KG1 (cell line): ENCODE measurements at places on chromosomes 3 and 15.

- no peak for DNase-seq
Measured at GRCh38 chr3:75042941-75043340, 428.5 kb upstream of the CNTN3 start.

DNA sequence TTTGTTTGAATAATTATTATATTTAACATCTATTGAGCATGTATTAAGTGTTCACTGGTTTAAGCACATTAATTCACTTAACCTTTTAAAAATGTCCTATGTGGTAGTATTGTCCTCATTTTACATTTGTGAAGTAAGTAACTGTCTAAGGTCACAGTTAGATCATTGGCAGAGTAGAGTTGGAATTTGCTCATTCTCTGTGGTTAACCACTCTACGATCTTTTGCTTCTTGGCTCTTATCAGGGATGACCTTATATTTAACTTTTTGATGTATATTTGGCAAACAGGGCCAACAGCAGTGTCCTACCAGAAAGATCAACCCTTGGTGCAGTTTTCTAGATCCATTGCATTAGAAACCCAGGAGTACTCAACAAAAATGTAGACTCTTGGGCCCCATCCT, 34.0 kb downstream of the PXK start:
- no peak for DNase-seq

- no peak for DNase-seq
Measured at GRCh38 chr3:13243586-13243985, 170.4 kb upstream of the IQSEC1 start.

DNA sequence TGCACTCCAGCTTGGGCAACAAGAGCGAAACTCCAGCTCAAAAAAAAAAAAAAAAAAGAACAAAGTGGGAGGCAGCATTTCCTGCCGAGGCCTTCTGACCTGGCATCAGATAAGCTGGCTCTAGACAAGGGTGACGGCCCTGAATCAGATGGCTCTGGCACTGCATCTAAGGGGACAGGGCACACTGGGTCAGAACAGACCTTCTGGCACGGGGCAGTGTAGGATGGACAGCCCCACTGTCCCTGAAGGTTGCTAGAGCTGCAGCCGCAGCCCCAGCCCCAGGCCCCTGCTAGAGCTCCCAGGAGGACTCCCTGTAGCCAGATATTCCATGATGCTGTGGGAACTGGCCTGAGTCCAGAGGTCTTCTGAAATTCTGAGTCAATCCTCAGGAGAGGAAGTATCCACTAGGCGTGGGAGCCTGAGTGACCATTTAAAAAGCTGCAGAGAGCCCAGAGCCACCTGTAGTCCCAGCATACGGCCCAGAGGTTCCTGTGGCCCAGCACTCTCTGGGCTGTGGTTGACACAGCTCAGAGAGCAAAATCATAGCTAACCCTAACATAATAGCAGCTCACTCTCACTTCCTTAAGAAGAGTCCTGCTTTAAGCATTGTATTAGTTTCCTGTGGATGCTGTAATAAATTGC, 69.2 kb upstream of the MFGE8 start:
- no peak for DNase-seq

DNA sequence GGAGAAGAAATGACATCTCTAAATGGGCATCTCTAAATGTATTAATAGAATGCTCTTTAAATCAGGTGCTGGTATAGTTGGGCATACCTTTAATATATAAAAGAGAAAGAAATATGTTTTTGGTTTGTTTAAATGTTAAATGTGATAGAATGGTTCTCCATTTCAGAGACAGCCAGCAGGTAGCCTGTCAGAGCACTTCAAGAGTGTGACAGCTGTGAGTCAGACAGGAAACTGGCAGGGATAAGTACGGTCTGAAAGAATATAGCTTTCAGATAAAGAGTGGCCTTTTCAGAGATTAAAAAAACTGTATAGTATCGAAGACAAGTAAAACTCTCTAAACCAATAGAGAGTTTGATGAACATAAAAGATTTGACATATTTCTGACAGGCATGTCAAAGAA, 654.1 kb downstream of the IGSF11 start:
- DNase-seq = no peak

DNA sequence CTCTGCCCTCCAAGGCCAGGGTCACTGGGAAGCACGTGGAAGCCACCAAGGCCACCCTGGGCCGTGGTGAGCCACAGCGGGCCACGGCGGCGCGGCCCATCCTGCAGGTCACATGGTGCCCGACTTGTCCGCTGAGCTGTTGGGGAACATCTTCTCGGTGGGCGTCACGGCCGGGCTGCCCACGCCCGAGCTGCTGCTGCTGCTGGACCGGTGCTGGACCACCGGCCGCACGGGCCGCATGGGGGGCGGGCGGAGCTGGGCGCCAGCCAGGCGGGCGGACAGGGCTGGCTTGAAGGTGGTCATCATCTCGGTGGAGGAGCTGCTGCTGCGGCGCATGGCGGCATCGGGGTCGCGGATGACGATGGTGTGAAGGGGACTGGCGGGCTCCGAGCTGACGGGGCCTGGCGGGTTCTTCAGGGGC, 22.1 kb upstream of the RAD18 start:
- DNase-seq = no peak

DNA sequence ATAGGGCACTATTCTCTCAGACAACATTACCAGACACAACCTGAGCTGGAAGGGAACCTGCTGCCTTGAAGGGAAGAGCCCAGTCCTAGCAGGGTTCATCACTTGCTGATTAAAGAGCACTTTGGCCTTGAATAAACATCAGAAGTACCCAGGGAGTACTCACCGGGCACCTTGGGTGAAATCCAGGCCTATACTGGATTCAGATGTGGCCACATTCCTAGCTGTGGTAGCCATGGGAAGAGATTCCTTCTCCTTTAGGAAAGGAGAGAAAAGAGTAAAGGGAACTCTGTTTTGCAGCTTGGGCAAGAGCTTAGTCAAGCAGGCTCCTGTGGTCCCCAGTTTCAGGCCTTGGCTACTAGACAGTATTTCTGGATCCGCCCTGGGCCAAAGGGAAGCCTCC, 195.0 kb downstream of the SPATA16 start:
- DNase-seq = no peak

DNA sequence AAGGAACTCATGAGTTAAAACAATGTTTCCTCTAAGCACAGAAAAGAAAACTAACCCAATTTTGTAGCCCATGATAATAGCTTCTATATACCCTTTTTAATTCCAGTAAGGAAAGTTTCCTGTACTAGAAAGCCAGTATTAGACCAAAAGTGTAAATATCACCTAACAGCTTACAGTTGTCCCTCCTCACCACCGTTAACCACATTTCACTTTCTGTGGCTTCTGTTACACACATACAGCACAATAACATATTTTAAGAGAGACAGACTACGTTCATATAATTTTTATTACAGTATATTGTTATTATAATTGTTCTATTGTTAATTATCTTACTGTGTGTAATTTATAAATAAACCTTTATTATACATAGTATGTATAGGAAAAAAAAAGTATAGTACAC, 74.1 kb downstream of the ZNF280D start:
- no peak for DNase-seq

DNA sequence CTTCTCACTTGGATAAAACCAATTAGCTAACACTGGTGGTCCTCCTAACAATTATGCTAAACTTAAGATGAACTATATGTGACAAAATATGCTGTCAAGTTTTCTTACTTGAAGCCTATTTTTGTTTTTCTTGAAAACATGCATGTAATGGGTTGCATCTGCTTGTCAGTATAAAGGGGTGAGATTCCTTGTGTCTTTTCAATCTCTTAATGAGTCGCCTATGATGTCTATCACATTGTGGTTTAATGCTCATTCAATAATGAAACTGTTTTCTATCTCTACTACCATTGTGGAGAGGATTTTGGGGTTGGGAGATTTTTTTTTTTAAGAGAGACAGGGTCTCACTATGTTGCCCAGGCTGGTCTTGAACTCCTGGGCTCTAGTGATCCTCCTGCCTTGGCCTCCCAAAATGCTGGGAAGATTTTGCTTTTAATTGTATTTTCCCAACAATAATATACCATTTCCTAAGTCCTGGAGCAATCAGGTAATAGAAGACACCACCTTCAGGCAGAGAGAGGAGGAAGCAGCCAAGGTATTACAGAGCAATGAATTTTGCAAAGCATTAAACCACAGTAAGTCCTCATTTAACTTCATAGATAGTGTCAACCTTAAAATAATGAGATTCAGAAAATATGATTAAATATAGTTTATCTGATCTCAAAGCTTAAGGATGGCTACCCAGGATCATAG, 17.4 kb upstream of the TRMT10C start:
- no peak for DNase-seq

DNA sequence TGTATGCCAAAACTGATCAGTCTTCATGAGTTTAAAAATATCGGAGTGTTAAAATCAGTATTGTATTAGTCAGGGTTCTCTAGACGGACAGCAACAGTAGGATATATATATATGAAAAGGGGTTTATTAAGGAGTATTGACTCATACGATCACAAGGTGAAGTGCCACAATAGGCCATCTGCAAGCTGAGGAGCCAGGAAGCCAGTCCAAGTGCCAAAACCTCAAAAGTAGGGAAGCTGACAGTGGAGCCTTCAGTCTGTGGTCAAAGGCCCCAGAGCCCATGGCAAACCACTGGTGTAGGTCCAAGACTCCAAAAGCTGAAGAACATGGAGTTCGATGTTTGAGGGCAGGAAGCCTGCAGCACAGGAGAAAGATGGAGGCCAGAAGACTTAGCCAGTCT, 391.0 kb upstream of the CADM2 start:
- DNase-seq = no peak

GRCh38 chr3:195226900-195227447, 44.0 kb downstream of the XXYLT1 start:
- DNase-seq = no peak

DNA sequence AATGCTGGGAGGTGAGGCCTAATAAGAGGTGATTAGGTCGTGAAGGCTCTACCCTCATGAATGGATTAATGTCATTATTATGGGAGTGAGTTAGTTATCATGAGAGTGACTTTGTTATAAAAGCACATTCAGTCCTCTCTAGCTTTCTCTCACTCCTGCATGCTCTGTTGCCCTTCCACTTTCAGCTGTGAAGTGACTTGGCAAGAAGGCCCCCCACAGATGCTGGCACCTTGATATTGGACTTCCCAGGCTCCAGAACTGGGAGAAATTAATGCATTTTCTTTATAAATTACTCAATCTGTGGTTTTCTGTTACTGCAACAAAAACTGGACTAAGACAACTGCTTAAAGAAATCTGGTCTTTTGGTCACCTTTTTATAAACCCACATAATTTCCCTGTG, 144.3 kb downstream of the FBN1 start:
- DNase-seq = no peak

GRCh38 chr3:168094580-168094876, 1.2 kb downstream of the GOLIM4 start:
- no peak for DNase-seq

DNA sequence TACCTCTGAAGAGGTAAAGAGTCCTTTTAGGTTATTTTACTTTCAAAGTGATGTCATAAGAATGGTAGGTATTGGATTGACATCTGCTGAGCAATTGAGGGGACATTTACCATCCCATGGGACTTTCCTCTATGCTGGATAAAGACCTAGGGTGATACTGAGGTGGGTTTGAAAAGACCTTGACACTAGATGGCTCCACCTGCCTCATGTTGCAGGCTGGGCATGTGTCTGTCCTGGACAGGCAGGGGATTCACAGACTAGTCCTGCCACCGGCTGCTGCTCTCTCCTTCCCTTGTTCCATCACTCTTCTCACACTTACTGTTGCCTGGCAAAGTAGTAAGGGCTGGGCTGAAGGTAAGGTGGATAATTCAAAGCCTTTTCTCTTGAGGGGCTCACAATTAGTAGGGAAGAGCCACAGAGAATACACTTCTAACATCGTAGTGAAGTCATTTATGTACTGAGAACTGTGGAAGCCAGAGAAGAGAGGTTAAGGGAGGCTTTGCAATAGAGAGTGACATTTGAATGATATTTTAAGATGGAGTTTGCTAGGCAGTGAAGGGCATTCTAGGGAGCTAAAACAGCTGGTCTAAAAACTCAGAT, 27.7 kb downstream of the TRAK1 start:
- DNase-seq = no peak

DNA sequence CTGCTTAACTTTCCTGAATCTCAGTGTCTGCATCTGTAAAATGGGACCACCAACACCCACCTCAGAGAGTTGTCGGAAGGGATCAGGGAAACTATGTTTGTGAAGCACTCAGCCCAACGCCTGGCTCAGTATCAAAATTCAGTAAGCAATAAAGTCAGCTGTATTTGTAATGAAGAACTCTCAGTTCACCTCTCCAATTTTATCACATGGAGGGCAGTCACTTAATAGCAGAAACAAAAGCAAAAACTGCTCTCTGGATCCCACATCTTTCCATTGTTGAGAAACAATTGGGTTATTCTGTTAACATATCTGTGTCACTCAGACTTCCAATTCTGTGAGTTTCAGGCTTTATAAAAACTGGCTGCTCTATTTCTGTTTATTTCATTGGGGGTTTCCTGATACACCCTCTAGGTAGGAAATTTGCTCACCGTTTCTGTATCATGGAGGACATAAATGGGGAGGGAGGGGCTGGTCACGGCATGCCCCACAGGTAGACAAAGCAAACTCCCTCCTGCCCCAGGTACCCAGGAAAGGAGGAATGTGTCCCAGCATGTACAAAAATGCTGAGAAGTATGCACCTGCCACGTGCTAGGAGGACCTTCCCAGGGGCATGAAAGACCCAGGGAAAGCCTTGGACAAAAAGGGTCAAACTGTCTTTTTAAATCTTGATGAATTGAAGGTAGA, 81.4 kb upstream of the LMOD3 start:
- DNase-seq = no peak

DNA sequence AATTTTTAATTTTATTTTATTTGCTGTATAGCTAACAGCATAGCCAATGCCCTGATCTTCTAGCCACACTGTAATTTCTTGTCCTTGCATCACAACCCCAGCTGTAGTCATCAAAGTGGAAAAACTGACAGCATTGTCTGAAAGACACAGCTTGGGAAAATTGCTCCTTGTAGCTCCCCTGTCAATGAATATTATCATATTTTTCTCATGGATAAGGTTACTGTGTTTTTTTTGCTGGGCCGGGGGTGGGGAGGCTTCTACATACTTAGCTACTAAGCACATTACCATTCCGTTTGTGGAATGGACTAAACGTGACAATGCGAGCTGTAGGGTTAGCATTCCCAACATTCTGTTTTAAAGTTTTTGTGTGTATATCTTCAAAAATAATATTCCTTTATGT, 381.3 kb downstream of the TIGIT start:
- DNase-seq = no peak

DNA sequence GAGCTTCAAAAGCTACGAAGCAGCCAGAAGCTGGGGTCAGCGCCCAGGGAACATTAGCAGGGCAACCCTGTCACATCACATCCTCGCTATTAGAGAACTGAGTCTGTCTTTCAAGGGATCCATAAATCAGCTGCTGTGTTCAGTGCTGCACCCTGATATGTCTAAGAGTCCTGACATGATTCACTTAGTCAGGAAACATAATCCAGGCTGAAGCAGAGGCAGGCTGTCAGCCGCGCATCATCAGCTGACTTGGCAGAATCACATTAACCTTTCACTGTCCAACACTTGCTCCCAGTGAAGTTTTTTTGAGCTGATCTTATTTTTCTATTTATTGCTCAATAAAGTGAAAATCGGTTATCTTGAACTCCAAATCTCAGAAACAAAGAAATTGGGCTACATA, 23.5 kb downstream of the MYH15 start:
- no peak for DNase-seq

- no peak for DNase-seq
Measured at GRCh38 chr3:54067055-54067698, 55.2 kb upstream of the CACNA2D3 start.
